ENCODE measurements at places on chromosomes 5 and 9. TPM values are rescaled to one million over a fixed set of nuclear protein-coding genes. Genes with fewer than 3 reads are reported as not detected.

The SIL1 gene
- total RNA-seq: 44.5 TPM

The C9 gene
- not detected for total RNA-seq

The PCDHGA7 gene
- total RNA-seq: 5.5 TPM

The SPINK6 gene
- total RNA-seq: not detected

The CFAP77 gene
- not detected for total RNA-seq

The NMUR2 gene
- total RNA-seq: 0.11 TPM

The IL7R gene
- 0.39 TPM for total RNA-seq

The STXBP1 gene
- 16.6 TPM for total RNA-seq

The CHSY3 gene
- total RNA-seq: 9.5 TPM

The PCSK1 gene
- total RNA-seq: 0.39 TPM

The SAPCD2 gene
- 2.4 TPM for total RNA-seq

The ZNF189 gene
- 18.8 TPM for total RNA-seq

The PCAT7 gene
- not detected for total RNA-seq

The PCDHB14 gene
- total RNA-seq: 0.22 TPM

The MSH3 gene
- 17.8 TPM for total RNA-seq

The PHF2 gene
- total RNA-seq: 17.3 TPM

The SLC25A2 gene
- 0.39 TPM for total RNA-seq

The URM1 gene
- total RNA-seq: 22.0 TPM

Measured in placental epithelial cell (primary cell).